Activated T-helper 1 cell treated with anti-CD3 and anti-CD28 coated beads, Interleukin-2, amount 50 U/mL, for 16 hours (primary cell): ENCODE measurements at places on chromosomes 5 and 9.

GRCh38 chr5:135743181-135743580 is 91.3 kb upstream of the SLC25A48 start:
- no peak for DNase-seq

- no peak for DNase-seq
Observed at GRCh38 chr9:31783491-31783890, 601.0 kb upstream of the ACO1 start.

DNA sequence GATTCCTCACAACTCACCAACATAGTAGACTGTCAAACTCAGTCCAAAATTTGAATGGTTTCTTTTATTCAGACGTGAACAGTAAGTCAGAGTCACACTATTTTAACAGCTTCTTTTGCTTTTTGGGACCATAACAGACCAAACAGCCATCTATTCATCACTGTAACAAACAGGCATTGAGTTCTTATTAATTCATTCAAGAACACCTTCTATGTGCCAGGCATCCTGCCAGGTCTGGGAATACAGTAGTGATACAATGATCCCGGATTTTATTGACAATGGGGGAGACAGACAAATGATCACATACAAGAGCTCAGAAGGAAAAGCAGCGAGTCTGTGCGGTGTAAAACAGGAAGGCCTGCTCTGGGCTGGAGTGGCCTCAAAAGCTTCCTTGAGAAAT is 153.3 kb upstream of the ERCC6L2 start:
- no peak for DNase-seq

- DNase-seq = no peak
Observed at GRCh38 chr9:69824499-69825252, 4.1 kb downstream of the CFAP95 start.

DNA sequence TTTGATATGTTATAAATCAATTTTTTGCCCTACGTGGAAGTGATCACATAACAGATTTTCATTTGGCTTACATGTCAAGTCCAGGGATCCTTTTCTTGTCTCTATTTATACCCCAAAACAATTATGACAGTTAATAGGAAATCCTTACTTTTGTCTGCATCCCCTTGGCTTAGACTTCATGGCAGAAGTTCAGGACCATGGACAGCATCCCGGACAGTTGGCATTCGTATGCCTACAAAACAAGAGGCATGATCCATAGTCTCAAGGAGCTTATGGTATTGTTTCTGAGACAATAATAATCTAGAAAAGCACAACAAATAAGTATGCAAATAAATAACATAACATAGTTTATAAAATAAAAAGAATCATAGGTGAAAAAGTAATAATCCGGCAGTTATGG is 214.3 kb upstream of the GRIA1 start:
- DNase-seq = no peak

GRCh38 chr5:159695741-159696294 is 220.5 kb upstream of the ADRA1B start:
- no peak for DNase-seq

- no peak for DNase-seq
Observed at GRCh38 chr9:89803403-89803802, 198.6 kb downstream of the GADD45G start.

DNA sequence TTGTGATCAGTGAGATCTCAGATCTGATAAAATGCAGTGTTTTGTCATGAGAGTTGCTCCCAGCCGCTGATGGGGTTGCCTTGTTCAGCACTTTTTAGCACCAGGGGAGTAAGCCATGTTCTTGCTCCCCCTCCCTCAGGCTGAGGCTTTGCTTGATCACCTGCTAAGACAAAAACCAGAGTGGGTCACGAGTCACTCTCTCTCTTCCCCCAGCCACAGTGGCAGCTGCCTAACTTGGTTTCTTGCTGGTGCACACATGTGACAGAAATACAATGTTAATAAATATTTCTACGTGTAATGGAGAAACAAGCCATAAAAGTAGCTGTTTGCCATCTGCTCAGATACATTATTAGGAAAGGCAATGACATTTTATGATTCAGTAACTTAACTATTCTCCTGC is 212.4 kb upstream of the DMRT1 start:
- DNase-seq = no peak

DNA sequence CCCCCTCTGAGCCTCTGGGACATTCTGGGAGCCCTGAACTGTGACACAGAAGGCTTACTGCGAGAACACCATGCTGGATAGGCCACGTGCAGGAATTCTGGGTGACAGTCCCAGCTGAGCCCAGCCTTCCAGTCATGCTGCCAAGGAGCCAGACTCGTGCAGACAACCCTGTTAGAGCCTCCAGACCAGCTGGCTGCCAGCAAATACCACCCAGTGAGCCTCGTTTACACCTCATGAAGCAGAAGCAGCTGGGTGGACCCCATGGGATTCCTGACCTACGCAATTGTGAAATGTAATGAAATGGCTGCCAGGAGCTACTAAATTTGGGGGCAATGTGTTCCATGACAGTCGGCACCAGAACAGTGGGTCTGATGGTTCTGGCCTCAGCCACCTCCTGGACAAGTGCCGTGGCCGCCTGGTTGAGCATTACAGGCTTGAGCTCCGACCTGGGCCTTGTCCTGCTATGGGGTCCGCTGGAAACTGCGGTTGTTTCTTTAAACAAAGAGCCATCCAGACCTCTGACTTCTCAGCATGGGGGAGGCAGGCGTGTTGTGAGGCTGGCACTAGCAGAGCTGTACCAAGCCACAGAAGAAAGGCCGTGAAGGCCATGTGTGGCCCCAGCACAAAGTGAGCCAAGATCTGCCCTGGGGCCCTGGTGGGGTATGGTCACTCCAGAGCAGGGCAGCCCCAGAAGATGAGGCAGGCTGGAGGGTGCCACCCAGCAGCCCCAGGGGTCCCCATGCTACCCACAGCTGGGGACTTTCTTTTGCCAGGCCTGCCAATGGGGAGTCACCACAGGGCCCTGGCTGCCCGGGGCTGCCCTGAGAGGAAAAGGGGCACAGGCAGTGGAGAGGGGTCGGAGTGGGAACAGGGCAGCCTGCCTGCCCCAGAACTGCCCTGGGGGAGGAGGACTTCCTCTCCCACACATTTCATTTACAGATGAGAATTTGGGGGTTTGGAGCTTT is 19.3 kb upstream of the RXRA start:
- DNase-seq = no peak

DNA sequence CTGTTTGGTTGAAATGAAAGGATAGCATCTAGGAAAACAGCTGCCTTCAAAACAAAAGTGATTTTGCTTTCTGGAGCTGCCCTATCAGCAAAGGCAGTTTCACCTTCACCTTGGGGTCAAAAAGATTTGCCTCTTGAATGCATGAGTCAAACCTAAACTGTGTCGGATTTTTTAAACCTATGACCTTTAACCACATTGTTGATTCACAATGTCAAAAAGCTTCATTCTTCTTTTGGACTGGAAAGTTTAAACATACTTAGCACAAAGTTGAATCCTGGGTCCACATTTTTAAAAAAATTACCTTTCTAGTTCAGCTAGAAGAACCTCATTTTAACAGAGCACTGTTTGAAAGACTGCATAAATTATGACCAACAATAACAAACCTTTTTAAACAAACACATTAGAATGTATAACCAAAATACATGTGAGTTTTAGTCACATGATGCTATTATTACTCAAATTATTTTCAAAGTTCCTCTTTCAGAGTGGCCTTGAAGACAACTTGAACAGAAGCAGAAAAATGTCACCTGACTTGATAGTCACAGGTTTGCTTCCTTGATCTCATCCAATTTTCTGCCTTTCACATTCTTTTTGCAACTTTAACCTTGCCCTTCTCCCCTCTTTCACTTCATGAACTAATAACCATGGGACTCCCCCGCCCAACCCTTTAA is 109.7 kb upstream of the LHFPL2 start:
- DNase-seq = no peak
